ENCODE measurements at places on chromosomes 7 and 10.
A peak's percentile ranks its signal among the peaks of the same experiment; 100 is the strongest.

DNA sequence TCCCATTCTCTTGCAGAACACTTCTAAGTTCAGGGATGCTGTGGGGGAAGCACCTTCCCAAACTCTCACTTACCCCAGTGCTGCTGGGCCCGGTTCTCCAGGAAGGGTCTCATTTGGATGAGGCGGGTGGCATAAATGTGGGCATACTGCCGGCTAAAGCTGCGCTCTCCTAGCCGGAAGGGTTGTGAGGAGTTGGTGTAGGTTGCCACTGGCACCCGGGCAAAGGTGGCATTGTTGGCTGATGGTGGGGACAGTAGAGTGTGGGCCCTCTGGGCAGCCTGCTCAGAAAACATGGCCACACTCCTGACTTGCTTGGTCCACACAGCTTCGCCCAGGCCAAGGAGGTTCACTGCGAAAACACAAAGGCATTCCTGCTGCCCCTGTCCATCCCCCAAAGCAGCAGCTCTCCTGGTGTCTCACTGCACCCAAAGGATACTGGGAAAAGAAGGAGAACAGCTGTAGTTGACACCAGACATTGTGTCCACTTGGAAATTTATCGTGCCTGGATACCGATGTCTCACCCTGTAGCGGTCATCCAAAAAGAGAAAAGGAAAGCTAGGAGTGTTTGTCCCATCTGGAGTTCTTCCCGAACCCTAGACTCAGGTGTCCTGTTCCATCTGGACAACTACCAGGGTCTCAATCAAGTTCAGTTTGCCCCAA, 1.5 kb downstream of the POLD2 start:
- DNase-seq: no peak

DNA sequence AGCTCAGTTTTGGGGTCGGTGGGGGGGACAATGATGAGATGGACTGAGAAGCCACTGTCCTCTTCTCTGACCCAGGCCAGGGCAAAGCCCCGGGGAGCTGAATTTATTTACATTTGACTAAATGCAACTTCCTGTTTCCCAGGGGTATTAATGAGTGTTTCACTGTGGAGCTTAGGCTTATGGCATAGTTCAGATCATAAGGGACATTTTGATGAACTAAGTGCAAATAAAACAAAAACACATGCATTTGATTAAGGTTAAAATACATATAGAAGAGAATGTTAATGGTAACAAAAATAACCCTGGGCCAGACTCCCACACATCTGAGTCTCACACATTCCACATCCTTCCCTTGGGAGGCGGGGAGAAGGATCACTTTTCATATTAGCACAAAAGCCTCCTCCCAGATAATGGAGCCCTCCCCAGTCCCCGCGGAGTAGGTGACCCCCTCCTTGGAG, 320.6 kb downstream of the FRMD4A start:
- DNase-seq: no peak

DNA sequence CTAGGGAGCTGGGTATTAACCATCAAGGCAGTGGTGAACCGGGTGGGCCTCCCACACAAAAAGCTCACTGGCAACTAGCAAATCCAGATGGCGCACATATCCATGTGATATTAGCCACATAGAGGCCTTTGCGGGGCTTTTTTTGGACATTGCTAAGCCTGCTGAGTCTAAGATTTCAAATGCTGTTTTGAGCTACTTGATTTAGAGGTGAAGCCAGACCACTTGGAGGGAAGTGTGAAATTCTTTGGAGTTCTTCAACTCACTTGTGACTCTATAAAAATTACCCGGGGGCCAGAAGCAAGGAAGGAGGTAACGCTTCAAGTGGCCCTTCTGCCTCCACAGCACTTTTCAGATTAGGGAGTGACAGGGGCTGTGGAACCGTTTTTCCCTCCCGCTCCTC, 619.8 kb upstream of the GALNT17 start:
- DNase-seq: no peak

- DNase-seq: no peak
Observed at GRCh38 chr10:132250481-132251475, 57.0 kb downstream of the STK32C start.

GRCh38 chr10:69317175-69317604, 38.9 kb downstream of the HK1 start:
- peak; percentile 15 for DNase-seq

DNA sequence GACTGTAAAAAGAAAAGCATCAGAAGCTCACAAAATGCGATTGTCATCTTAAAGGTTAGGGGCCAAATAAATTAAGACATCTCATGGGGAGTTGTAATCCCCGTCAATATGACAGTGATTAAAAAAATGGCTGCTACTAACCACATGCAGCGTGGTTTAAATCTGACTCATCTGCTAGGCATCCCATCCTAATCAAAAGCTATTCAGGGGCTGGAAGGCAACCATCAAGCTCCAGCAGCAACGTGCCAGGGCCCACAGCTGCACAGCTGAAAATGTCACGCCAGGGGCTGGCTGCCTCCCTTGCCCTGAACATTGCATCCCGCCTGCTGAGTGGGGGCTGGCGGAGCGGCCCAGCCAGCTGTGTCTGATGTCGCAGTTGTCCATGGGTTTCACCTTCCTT, 66.3 kb upstream of the FRMD4A start:
- no peak for DNase-seq

Measured in CD4-positive, alpha-beta T cell treated with Interferon gamma for 1 hour (primary cell).